ENCODE measurements at places on chromosomes 5 and 9. TPM values are rescaled to one million over a fixed set of nuclear protein-coding genes. Genes with fewer than 3 reads are reported as not detected.

Gene SLC45A2
- not detected for total RNA-seq

DNA sequence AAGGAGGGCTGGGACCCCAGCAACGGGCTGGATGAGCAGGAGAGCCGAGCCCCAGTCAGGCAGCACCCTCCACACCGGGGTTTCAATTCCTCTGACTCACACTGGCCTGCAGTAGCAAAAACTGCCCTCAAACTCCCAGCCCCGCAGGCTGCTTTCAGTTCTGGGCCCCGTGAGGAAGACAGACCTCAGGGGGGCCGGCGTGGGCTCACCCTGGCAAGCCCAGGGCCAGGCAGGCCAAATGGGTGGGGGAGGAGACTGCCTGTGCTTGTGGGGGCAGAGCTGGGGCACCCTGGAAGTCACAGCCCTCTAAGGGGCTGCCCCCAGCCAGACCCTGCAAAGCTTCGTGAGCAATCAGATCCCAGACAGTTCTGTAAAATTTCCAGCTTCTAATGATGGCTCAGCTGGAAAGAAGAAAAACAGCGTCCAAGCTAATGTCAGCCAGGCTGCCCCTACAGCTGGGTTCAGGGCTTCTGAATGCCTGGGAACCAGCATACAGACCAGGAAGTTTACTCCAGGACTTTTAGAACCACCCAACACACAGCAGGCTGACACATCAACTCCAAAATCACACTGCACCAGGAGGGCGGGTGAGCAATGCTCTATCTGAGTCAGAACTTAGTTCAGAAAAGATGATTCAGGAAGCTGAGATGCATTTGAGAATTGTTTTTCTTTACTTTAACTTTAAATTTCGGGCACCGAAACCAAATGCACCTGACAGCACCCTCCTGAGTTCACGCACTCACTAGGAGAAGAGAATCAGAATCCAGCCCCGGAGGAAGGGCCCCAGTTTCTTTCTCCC, 34.7 kb downstream of the LPCAT1 start:
- no peaks in the 10 kb centered on the region for H3K27me3 ChIP-seq
- H3K27ac ChIP-seq = no peak overlapping the region
- no peaks in the 10 kb centered on the region for H3K36me3 ChIP-seq

Gene NKD2
- total RNA-seq = 1.2 TPM

Gene ZNF618
- total RNA-seq = 28.9 TPM

DNA sequence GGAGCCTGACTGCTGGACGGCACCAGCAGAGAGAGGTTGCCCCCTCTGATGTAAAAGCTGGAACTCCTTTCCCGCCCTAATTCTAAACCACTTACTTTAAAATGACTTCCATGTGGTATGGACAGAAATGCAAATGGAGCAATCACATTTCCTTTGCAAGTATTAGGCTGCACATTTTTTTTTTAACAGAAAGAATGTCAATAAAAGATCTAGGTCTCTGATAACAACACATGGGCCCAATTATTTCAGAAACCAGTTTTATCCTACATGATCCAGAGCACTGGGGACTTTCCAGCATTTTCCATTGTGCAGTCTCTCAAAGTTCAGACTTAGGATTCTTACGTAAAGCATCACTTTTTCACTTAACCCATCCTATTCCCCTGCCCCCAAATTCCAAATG, 203.7 kb downstream of the NXNL2 start:
- H3K4me3 ChIP-seq = no peak overlapping the region
- H3K27ac ChIP-seq = no peak overlapping the region
- no peaks in the 10 kb centered on the region for H3K36me3 ChIP-seq
- no peaks in the 10 kb centered on the region for H3K4me1 ChIP-seq
- H3K27me3 ChIP-seq = no peaks in the 10 kb centered on the region
- no peak for DNase-seq

- no peak for DNase-seq
- no peak overlapping the region for H3K4me3 ChIP-seq
- no peak overlapping the region for H3K27ac ChIP-seq
- no peaks in the 10 kb centered on the region for H3K36me3 ChIP-seq
- H3K4me1 ChIP-seq = peaks cover 3% of the 10 kb centered on the region
- no peaks in the 10 kb centered on the region for H3K27me3 ChIP-seq
These were observed 105.3 kb downstream of the UBAP2 start for GRCh38 chr9:33943389-33943788.

Gene LHX2
- total RNA-seq = not detected

- H3K27me3 ChIP-seq = no peaks in the 10 kb centered on the region
- H3K4me3 ChIP-seq = no peak overlapping the region
- no peaks in the 10 kb centered on the region for H3K4me1 ChIP-seq
- no peak for DNase-seq
- no peak overlapping the region for H3K27ac ChIP-seq
- no peaks in the 10 kb centered on the region for H3K36me3 ChIP-seq
These were observed 289.9 kb downstream of the KCTD16 start for GRCh38 chr5:144460600-144460999.

GRCh38 chr9:89458768-89459496, 39.0 kb downstream of the SEMA4D start:
- H3K4me1 ChIP-seq = no peaks in the 10 kb centered on the region
- no peak overlapping the region for H3K4me3 ChIP-seq
- DNase-seq = no peak
- no peaks in the 10 kb centered on the region for H3K27me3 ChIP-seq

DNA sequence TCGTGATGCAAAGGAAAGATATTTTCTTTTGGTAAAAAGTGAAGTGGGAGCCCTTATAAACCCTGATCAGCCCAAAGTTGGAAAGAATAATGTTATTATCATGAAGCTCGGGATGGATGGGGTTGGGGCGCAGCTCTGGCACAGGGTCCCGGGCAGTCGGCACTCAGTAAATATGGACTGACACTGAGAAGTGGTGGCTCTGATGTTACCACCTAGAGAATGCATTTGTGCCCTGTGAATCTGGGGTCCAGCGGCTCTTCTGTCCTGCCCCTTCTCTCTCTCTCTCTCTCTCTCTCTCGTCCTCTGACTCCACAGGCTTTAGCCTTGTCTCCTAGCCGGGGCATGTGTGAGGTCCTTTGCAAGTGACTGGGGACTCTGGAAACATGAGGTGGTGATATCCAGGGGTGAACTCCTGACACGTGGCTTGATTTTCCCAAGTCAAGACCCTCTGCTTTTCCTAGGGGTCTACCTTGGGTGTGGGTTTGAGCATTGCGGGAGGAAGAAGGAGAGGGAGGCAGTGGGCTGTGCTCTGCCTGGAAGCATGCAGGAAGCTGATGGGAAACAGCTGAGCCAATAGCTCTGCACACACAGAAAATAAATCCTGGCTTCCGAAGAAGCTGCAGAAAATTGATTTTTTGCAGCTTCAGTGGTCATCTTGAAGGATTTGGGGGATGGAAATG, 162.7 kb downstream of the MACROH2A1 start:
- H3K4me3 ChIP-seq = no peak overlapping the region
- H3K4me1 ChIP-seq = no peaks in the 10 kb centered on the region
- H3K27ac ChIP-seq = no peak overlapping the region
- no peak for DNase-seq
- H3K27me3 ChIP-seq = no peaks in the 10 kb centered on the region

Gene GPR150
- total RNA-seq = not detected

Gene INSL4
- not detected for total RNA-seq

- H3K27ac ChIP-seq = no peak overlapping the region
- no peaks in the 10 kb centered on the region for H3K4me1 ChIP-seq
- no peak for DNase-seq
- no peaks in the 10 kb centered on the region for H3K27me3 ChIP-seq
- no peak overlapping the region for H3K4me3 ChIP-seq
These were observed 49.9 kb upstream of the C5orf46 start for GRCh38 chr5:147956064-147956841.

Gene IFNA21
- not detected for total RNA-seq

- H3K27me3 ChIP-seq = no peaks in the 10 kb centered on the region
- H3K4me1 ChIP-seq = no peaks in the 10 kb centered on the region
- no peak for DNase-seq
- no peak overlapping the region for H3K4me3 ChIP-seq
- no peak overlapping the region for H3K27ac ChIP-seq
These were observed 53.8 kb downstream of the MRPL36 start for GRCh38 chr5:1745796-1746370.

DNA sequence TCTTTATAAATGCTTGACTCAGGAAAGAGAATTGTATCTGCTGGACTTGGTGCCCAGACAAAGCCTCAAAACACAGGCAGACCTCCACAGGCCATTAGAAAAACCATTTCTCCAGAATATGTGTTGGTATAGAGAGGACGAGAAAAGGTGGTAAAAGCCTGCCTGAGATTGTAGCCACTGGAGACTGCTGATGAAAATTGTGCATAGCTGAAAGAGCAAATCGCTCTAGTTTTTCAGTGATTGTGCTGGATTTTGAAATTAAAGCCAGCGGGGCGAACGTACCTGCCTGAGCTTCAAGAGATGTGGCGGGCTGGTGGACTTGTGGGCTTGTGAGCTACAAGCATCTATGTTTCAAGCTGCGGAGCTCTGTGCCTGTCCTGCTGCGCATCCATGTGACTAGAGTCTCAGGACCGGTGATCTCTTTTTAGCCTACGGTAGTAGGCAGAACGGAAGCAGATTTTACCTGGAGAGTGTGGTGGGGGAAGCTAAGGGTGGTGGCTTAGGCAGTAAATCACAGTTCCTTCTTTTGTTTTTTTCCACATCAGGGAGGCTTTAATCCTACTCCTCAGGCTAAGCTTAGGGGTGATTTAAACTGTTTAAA, 193.6 kb downstream of the SREK1 start:
- DNase-seq = no peak
- no peak overlapping the region for H3K27ac ChIP-seq
- no peaks in the 10 kb centered on the region for H3K36me3 ChIP-seq
- H3K27me3 ChIP-seq = no peaks in the 10 kb centered on the region
- H3K4me1 ChIP-seq = no peaks in the 10 kb centered on the region
- no peak overlapping the region for H3K4me3 ChIP-seq
